Activated naive CD4-positive, alpha-beta T cell treated with anti-CD3 and anti-CD28 coated beads, Interleukin-2, amount 10 ng/mL, durations not matched to agents 5 hours and 36 hours (primary cell): ENCODE measurements at places on chromosomes 5 and 9. TPM values are rescaled to one million over a fixed set of nuclear protein-coding genes. Genes with fewer than 3 reads are reported as not detected.

The RECK gene
- total RNA-seq = 6.6 TPM

The TYRP1 gene
- not detected for total RNA-seq

The ANKRD31 gene
- total RNA-seq = 0.10 TPM

The CTXN3 gene
- not detected for total RNA-seq
